ENCODE measurements at places on chromosomes 2 and 18.

DNA sequence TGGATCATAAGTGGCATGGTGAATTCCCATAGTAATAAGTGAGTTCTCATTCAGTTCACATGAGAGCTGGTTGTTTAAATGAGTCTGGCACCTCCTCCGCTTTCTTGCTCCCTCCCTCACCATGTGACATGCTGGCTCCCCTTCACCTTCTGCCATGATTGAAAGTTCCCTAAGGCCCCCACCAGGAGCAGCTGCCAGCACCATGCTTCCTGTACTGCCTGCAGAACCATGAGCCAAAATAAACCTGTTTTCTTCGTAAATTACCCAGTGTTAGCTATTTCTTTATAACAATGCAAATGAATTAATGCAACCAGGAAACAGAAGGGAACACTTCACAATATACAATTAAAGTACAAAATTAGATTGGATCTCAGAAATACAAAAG lies 257.0 kb downstream of the MREG start:
- DNase-seq = no peak

GRCh38 chr2:231069379-231070054 lies 12.8 kb downstream of the PSMD1 start:
- DNase-seq = no peak

DNA sequence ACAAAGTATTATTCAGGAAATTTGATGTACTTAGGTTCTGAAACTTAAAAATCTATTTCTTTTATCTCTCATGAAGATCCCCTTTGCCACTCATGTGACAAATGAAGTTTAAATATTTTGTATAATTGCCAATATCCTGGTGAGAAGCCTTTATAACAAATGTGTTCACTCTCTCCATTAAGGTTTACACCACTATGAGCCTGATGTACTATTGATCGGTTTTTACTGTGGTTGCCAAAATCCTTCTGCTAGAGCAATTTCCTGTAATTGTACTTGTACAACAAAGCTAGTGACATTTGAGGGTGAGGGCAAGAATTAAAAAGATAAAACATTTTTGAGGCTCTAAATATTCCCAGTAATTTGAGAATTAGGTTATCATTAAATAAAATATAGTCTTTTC lies 222.3 kb upstream of the CDH19 start:
- DNase-seq = peak; percentile 91

DNA sequence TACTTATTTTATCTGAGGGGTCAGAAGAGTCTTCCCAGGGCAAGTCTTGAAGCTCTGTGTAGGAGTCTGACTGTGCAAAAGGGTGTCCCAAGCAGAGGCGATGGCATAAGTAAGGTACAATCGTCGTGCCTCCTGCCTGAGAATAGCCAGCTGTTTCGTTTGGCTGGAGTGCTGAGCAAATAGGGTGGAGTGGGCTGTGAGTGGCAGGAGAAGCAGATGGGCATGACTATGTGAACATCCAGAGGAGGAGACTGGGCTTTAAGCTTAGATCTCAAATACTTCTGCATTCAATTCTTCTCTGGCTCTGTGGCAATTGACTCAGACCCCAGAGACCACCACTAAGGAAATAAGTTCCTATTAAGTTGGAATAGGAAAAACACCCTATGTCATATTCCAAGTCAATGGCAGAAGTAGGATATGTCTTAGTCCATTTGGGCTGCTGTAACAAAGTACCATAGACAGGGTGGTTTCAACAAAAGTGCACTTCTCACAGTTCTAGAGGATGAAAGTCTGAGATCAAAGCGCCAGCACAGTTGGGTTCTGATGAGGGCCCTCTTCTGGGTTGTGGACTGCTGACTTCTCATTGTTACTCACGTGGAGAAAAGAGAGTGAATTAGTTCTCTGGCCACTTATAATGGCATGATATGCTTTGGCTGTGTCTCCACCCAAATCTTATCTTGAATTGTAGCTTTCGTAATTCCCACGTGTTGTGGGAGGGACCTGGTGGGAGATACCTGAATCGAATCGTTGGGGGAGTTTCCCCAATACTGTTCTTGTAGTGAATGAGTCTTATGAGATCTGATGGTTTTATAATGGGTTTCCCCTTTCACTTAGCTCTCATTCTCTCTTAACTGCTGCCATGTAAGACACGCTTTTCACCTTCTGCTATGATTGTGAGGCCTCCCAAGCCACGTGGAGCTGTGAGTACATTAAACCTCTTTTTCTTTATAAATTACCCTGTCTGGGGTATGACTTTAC lies 120.2 kb downstream of the LPIN1 start:
- DNase-seq = peak; percentile 15

GRCh38 chr2:66185497-66186054 lies 249.3 kb upstream of the MEIS1 start:
- DNase-seq = no peak

- no peak for DNase-seq
Observed at GRCh38 chr18:10269261-10269660, 185.2 kb upstream of the APCDD1 start.

GRCh38 chr2:65458999-65459398 lies 26.6 kb upstream of the SPRED2 start:
- DNase-seq = no peak

DNA sequence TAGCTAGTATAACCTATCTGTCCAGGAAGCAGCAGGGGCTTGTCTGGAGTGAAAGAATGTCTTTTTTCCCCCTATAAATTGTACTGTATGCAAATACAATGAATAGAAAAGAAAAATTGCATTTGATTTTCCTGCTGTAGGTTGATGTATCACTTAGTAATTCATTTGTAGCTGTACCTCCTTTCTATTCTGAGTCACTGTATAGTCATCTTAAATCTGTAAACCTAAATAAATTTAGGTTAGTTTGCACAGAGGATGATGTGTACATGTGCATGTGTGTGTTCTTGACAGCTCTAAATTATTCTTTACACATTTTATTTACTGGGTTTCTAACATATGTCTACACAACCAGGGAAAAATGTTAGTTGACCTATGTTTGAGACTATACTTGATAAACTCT lies 478.7 kb upstream of the CNTNAP5 start:
- no peak for DNase-seq

DNA sequence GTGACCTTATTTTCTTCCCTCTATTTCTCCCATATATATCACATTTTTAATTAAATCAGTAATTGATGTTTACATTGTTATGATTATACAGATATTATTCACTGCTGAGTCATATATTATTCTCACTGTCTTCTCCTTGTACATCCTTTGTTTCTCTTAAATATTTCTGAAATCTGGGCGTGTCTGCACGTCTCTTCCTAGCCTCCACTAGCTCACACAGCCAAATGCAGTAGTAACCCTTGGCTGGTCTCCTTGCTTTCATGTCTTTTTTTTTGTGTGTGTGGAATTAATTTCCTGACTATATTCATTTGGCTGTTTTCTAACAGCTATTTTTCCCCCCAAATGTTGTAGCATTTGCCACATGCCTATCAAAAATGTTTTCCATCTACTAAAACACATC lies 15.8 kb downstream of the CCNYL1 start:
- DNase-seq = no peak

Data from NCI-H748 treated with DMSO at 0.1 percent for 48 hours (cell line).